GM06990 (cell line): ENCODE measurements at places on chromosomes 12 and 14.

DNA sequence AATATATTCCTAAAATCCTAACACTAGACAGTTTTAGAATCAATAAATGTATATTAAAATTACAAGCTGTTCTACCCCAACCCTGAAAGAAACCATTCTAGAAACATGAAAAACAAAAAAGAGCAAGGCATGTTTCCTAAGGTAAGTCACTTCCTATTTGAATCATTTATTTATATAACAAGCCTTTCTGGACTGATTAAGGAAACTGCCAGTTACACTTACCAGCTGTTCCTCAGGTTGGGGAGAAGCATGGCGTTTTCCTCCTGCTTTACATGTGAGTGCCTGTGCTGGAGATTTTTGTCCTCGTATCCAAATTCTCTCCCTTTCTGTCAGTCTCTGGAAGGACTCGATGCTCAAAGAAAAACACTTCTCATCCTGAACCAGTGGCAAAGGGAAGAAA lies 183.3 kb downstream of the EFCAB11 start:
- DNase-seq = no peak

DNA sequence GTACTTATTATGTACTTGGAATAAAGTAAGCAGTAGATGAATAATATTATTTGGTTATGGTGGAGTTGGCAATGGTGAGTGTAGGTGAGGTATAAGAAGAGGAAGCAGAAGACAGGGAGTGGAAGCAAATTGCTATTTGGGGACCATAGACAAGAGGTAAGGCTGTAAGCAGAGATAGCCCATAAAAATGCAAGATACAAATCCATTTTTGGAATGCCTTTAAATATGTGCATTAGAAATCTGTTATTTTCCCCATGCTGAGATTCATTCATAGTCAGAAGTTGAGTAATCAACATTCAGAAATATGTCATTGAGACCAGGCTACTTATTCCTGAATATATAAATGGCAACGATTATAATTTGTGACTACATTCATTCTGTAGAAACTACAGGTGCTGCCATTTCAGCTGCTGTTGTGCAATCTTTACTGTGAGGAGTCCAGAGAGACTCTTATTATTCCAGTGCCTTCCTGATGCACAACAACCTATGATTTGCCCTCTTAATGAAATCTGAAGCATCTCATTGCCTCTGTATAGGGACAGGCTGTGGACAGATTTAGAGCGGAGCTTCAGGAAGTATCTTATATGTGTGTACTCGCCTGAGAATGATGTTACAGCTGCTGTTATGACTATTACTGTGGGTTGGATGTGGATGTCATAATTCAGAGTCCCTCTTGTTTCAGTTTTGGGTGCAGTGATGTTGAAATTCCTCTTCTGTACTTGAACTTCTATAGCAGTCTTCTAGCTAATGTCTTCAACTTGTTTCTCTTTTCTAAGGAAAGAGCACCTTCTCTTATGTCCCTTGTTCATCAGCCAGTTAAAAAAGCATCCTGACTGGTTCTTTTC lies 173.8 kb downstream of the NAV3 start:
- DNase-seq = no peak

GRCh38 chr12:48183876-48184548 lies 568 bp downstream of the CCDC184 start:
- DNase-seq = no peak

DNA sequence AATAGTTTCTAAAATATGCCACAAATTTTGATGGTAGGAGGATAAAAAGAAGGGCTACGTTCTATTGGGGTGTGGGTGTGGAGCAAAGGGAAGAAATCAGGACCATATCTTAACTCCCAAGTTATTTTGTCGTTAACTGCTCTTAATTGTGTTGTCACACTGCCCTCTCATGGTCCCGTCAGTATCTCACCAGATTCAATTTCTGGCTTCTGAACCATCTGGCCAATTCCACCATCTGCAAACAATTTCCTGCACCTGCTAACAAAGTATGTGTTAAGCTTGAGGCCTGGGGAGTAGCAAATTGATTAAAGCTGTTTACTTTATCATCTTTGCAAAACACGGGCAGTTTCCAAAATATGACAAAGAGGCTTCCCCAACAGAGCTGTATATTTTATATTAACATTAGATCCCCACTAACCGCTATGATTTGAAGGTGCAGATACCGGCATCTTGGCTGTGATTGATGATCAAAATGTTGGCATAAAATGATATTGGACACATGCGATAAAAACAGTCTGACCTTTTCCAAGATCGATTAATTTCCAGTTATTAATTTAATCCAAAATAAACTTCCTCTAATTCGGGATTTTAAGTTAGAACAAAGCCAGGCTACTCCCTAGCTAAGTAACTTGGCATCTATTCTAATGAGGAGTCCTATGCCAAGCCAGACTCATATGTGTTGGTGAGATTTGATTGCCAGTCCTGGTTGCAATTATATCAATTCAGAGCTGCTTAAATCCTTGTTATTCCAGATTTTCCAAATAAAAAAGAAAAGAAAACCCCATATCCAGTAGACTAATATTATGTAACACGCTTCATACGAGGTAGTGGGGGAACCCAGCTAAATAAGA lies 6.9 kb upstream of the DNM1L start:
- no peak for DNase-seq

GRCh38 chr12:125996443-125996842 lies 931.2 kb downstream of the AACS start:
- no peak for DNase-seq
